ENCODE measurements at places on chromosomes 2 and 18.
A peak's percentile ranks its signal among the peaks of the same experiment; 100 is the strongest.

- DNase-seq = no peak
Measured at GRCh38 chr2:136132825-136133155, 14.8 kb upstream of the CXCR4 start.

GRCh38 chr2:239035997-239036731 lies 188.3 kb downstream of the TWIST2 start:
- no peak for DNase-seq

- DNase-seq = no peak
Measured at GRCh38 chr18:58392324-58393000, 236.4 kb downstream of the ALPK2 start.

DNA sequence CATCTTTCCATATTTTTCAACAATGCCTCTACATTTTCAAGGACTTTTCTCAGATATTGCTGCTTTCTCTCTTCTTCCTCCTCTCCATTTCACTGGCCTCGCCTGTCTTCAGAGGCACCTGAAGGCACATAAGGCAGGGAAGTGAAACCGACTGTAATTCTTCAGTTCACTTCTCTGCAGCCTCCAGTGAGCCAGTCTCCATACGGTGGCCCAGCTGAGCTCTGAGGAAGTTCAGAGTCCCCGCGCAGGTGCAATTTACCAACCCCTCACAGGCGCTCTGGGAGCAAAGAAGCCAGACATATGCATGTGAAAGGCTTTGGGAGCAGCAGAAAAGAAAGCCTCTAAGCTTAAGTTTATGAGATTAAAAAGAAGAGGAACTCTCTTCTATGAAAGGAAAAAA lies 12.4 kb downstream of the KLHL14 start:
- DNase-seq = no peak

GRCh38 chr2:172909454-172909853 lies 166.2 kb upstream of the MAP3K20 start:
- DNase-seq = no peak

DNA sequence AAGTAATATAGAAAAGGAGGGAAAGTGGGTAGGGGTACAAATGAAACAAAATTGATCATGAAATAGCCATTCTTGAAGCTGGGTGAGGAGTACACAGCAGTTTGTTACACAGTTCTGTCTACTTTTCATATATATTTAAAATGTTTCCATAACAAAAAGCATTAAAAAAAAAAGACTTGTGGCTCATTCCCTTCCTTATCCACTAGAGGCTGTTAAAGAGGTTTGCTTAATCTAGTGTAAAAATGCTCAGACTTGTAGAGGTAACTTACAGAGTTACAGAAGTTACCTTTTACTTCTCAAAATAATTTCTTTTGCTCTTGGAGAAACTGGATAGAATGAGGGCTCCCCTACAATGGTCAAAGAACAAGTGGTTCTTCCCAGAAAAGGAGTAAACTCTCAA lies 8.1 kb upstream of the WIPF1 start:
- no peak for DNase-seq

DNA sequence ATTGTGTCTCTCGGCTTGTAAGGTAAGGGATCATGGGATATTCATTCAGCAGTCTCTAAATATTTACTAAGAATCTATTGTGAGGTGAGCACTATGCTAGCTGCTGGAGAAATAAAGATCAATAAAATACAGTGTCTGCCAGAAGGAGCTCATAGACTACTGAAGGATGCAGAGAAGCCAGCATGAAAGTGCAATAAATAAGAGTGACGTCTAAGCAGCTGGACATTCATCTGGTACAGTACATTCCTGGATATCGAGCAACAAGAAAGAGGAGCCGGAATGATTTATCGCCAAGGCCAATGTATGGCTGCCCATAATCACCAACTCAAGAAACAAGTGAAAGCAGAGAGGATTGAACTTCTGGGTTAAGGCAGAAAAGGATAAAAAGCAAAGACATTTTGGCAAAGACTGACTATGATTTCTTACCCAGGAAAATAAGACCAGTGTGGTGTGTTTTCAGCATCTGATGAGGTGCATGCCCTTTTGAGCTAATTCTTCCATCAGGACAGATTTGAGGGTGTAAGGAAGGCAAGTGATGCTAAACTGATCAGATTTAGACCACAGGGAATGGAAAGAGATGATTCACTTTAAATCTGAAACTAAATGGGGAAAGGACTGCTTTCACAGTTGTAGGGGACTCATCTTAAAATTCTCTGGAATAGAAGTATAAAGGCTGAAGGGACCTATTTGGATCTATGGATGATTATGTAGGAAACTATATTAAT lies 18.7 kb upstream of the LMAN1 start:
- no peak for DNase-seq

GRCh38 chr18:44742718-44743311 lies 62.1 kb downstream of the SETBP1 start:
- no peak for DNase-seq

DNA sequence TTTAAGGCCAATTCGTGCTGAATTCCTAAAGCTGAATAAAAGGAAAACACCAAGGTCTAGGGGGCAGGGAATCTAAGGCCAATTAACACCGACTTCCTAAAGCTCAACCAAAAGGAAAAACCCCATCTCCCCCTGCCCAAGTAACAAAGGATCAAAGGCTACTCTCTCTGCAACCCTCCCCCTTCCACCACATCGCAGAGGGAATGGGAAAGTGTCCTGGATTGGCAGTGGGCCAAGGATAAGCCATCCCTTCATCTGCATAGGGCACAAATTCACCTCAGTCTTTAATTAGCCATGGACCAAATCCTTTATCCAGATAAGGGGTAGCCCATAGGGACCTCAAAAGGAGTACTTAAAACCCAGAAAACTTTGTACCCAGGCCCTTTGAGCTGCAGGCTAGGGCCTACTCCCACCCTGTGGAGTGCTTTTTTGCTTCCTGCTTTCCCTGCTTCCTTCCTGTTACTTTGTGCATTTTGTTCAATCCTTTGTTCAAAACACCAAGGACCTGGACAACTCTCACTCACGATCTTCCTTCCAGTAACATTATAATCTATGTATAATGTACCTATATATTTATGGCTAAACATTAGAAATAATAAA lies 2119.8 kb upstream of the CELF4 start:
- no peak for DNase-seq

DNA sequence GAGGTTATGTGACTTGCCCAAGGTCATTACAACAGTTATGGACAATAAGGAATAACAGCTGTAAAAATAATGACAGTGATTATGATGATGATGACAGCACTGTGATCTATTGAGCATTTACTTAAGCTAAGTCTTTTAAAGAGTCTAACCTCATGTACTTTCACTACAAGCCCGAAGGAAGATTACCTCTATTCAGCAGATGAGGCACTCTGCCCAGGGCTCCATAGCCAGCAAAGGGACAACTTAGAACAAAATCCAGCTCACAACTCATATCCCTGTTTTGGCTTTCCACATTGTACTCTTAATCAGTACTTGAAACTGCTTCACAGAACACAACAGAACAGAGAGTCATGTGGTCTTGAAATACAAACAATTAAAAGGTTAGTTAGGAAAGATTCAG lies 290.2 kb downstream of the ZNF385B start:
- no peak for DNase-seq

- DNase-seq = no peak
Measured at GRCh38 chr2:182248362-182248761, 178.5 kb downstream of the PDE1A start.

DNA sequence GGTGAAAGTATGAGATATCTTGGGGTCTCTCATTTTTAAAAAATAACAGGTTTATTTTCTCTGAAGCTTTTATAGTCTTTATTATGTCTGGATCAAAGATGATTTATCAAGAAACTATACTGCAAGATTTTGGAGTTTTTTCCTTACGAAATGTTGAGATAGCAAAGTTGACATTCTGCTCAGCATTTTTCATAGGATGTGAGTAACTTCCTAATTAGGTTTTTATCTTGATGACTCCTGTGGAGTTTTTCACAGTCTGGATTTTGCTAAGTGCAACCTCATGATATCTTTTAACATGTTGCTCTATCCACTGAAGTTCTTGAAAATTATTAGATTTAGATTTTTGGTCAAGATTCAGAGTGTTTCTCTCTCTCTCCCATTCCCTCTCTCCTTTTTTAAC lies 17.8 kb downstream of the TCF7L1 start:
- no peak for DNase-seq

DNA sequence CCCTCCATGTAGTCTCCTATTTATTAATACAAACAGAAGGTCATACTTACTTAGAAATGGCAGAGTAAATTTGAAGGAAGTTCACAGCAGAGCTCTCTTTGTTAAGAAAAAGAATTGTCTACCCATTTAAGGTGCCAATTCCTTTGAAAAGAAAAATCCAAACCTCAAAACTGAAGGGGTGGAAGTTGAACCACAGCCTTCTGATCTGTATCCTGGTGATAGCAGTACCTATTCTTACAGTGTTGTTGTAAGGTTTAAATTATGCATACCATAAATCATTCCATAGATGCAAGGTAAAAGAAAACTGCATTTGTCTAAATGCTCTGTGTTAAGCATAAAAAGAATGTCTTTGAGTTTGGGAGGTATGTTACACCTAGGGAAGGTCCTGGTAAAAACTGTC lies 47.6 kb downstream of the COBLL1 start:
- DNase-seq = no peak

DNA sequence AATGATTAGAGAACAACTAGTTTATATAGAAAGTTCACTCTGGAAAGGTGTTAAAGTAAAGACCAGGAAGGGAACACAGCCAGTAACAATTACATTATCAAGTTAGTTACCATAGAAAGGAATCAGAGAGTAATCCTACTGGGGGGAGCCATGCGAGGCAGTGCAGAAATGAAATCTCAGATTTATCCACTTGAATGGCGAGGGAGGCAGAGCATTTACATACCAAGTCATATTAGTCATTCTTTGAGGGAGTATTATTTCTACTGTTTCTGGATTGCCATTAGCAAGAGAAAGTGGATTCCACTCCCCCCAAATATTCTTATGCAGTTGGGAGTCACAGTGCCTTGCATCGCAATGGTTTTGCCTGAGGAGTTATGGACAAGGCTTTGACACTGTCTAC lies 472.7 kb upstream of the TRIB2 start:
- DNase-seq = no peak

DNA sequence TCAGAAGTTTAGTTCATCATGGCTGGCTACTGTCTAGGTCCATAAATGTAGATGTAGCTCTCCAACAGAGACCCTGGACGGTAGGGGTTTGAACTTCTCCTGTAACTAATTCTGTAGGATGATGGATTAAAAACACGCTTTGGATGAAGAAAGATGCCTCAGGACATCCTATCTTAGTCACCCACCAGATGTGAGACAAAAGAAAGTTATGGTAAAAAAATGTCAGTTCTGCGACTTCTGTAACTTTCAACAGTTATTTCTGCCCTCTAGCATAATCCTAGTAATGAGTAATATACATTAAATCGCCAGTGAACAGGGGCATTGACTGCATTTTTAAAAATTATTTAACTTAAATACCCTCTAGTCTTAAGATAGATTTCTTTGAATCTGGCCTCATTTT lies 210.1 kb upstream of the LRATD1 start:
- no peak for DNase-seq

GRCh38 chr2:191854382-191855372 lies 7.8 kb upstream of the CAVIN2 start:
- no peak for DNase-seq

- no peak for DNase-seq
Measured at GRCh38 chr18:50190926-50191325, 4.0 kb downstream of the MYO5B start.

GRCh38 chr2:101806701-101807100 lies 109.2 kb downstream of the MAP4K4 start:
- no peak for DNase-seq

DNA sequence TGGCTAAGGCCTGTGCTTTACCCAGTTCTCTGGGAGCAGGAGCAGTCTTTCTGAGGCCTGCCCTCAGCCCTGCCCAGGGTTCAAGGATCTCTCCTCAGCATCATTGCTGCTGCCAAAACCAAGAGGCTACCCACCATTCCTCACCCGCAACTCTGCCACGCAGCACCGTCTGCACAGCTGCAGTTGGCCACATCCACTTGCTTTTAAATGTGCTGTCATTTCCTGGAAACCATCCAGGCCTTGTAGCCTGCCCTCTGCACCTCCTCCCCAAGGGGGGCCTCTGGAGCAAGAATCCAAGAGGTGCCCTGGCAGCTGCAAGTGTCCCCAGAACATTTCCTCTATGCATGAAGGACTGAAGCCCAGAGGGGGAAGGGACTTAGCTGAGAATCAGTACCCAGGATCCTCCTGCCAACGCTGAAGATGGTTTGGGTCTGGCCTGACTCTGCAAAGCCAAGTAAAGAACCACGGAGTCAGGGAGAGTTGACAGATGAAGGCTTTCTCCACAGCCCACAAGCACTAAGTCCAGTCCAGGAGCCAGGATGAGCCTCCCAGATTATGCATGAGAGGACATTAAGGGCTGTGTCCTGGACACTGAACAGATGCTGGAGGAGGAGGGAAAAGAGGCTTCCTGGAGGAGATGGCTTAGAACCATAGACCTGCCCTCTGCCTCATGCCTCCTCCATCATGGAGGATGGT lies 14.9 kb downstream of the EMX1 start:
- DNase-seq = no peak

GRCh38 chr2:28633746-28634145 lies 117.9 kb upstream of the PPP1CB start:
- no peak for DNase-seq

- DNase-seq = no peak
Measured at GRCh38 chr2:10770956-10771750, 41.4 kb downstream of the PDIA6 start.

DNA sequence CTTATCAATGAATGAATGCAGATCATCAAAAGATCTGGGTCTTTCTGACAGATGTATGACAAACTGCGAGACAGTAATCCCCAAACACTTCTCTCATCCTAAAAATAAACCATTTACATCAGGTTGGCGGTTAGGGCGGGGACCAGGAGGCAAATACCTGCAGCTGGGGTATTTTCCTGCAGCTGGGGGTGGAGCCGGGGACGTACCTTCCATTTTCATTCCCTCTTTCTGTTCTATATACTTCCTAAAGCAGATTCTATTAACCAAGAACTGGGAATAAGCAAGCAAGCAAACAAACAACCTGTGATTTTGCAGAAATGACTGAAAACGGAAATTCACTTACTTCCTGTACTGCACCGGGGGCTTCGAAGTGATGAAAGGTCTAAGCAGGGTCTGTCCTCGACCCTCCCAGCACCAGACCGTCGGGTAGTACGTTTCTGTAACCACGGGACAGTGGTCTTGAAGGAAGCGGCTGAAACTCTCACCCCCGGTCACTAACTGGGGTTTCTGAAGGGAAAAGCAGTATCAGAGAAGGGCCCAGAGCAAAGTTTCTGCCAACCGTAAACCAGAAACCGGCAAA lies 1.2 kb downstream of the ABHD3 start:
- peak; percentile 40 for DNase-seq

DNA sequence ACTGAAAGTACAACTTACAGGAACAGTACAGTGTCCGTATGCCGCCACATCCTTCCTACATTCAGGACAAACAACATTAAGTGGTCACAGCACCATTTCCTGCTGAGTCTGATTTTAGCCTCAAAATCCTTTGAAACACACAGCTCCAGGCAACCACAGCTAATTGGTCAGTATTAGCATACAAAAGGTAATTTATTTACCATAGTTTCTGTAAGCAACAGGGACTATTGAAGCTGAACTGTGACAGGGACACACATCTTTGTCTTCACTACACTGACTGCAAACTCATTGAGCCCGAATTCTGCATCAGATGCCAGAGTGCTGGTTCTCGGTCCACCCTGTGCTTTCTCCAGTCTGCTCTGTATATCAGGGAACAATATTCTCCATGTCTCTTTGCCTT lies 151.8 kb downstream of the ST6GAL2 start:
- DNase-seq = no peak
